ENCODE measurements at places on chromosomes 4 and X.
A peak's percentile ranks its signal among the peaks of the same experiment; 100 is the strongest.

- no peak for DNase-seq
Observed at GRCh38 chrX:123807835-123808416, 51.9 kb upstream of the XIAP start.

GRCh38 chr4:106063009-106063408 lies 167.7 kb downstream of the NPNT start:
- no peak for DNase-seq

GRCh38 chr4:74638689-74639088 lies 155.6 kb downstream of the BTC start:
- no peak for DNase-seq

DNA sequence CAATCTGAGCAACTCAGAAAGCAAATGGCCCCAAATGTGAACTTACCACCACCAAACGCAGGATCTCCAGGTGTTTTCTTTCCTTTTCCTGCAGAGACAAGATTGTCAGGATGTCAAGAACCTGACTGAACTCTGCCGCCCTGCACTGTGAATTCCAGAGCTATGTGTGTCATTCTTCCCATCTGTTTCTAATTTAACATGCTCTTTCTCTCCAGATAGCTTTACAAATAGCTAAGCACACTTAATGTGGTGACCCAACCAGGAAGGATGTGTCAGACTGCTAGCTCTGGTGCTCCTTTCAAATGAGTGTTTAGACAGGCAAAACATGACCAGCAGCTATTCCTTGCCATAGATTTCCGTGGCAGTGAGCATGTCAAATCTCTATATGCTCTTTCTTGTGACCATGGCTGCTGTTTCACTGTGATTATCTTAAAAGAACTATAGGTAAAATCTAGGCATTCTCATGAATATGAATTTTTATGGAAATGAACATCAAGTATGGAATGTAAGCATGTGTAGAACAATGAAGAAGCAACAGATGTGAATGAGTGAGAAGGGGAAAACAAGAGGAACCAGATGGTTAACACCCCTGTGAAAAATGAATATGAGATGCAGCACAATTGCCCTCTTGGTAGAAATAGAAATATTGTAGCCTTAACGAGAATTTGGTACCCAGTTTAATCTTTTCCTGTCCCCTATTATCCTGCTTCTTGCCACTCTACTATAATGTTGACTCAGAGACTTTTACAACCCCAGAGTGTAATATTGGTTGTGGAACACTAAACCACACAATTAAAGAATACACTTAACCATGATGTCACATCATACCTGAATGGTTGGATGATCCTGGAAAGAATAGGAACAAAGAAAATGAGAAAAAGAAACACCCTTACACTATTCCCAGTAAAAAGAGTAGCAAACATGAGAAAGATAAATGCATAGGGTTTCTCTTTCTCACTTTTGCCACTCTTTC lies 247.8 kb upstream of the DKK2 start:
- no peak for DNase-seq

DNA sequence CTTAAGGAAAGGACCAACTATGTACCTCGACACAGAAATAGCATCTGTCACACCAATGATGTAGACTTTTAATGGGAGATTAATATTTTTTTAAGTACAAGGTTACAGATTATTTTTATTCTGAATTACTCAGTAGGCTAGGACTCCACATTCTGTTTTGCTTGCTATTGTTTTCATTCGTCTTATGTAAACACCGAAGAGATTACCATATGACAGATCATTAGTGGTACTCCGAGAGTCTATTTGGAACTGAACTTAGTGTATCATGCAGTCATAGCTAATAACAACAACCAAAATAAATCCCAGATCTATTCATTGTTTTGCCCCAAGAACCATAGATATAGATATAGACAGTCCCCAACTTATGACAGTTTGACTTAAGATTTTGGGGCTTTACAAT lies 139.7 kb upstream of the SPRY1 start:
- DNase-seq, result no peak

GRCh38 chrX:19955306-19955705 lies 35.6 kb downstream of the BCLAF3 start:
- no peak for DNase-seq

DNA sequence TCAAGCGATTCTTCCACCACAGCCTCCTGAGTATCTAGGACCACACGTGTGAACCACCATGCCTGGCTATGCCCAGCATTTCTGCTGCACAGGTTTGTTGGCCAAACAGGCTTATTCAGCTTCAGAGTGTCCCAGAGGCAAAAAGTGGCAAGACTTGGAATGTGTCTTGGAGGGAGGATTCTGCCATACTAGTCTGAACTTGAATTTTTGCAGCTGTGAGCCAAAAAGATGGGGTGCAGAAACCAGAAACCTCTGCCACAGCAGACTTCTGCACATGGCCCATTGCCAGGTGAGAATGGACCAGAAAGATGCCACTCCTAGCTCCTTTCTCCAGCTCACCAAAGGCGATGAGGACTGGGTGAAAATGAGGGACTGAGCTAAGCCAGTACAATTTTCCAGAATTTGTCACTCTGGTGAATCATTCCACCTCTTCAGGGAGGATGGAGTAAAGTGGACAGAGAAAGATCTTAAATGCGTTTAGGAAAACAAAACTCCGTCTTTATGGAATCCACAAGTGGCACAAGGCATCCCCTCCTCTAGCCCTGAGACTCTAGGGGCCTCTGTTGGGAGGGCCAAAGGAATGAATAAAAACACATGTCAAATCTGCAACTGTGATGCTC lies 369.1 kb upstream of the CLNK start:
- no peak for DNase-seq

DNA sequence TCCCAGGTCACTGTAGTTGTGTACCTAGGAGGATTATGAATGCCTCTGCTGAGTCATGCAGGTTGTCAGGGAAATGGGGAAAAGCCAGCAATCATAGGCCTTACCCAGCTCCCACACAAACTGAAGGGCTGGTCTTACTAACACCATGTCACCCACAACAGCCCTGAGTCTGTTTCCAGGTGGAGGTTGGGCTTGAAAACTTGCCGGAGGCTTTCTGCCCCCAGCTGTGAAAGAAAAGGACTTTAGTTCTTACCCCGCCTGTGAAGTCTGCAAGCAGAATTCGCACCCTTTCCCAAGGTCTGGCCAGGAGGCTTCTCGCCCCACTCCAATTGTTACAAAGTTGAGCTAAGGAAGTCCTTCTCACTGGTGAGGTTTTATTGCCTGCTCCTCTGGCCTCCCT lies 143.9 kb downstream of the RPS6KA6 start:
- no peak for DNase-seq

- no peak for DNase-seq
Observed at GRCh38 chr4:176939445-176939844, 146.7 kb upstream of the VEGFC start.

DNA sequence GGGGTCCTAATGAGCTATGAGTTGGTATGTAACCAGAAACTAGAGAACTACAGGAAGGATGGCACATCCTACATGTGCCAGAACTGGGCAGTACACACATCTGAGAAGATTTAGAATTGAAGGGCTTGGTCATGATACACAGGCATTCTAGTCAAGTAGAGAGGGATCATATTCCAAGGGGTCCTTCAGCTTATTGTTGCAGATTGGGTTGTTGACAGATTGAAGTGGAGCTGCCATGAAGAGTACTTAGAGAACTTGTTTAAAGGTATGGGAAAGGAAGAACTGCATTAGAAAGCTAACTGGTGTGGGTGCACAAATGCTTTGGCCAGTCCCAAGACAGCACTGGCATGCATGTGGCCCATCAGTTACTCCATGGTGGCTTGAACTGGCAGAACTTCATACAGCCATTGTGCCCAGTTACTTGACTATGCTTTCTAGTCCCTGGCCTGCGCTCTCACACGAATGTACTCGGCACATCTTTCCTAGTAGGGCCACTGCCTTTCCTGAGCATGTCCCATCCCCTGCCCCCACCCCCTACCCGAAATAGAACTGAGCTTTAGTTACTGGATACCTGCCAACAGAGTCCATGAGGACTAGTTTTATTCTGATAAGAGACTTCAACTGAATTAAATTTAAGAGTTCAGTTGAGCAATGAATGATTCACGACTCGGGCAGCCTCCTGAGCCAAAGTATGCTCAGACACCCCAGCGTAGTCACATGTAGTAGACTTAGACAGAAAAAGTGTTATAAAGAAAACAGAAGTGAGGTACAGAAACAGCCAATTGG lies 64.0 kb downstream of the CCNG2 start:
- no peak for DNase-seq

DNA sequence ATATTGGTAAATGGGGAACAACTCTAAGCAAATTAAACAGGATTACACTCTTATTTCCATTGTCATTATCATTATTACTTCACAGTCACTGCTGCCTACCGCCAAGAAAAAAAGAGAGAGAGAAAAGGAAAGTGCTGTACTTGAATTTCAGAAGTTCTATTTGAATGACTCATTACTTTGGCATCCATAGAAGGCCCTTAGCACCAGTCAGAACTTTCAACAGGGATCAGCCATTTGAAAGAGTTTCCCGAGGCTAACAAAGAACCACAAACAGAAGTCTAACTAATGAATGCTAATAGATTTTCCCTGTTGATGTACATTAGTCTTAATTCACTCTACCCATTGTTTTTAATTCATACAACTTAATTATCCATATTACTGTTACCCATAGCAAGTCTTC lies 116.3 kb downstream of the SHROOM4 start:
- no peak for DNase-seq

DNA sequence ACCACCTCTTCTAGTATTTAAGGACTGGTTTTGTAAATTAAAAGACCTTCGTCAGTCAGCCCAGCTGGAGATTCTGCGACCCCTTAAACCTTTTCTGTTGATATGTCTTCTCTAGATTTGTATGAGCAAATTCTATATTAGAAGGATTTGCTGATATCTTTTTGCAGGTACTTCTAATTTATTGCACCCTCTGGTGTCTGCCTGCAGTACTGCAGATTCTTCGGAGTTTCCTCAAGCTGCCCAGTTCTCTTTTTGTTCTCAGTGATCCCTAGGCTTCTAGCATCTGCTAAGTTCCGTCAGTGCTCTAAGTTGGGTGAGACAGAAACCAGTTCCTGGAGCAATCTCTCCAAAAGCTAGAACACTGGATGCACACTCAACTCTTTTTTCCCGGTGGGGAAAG lies 545.2 kb downstream of the C4orf33 start:
- peak; percentile 19 for DNase-seq

GRCh38 chrX:38124000-38124399 lies 96.7 kb downstream of the SRPX start:
- DNase-seq, result no peak

- DNase-seq, result peak; percentile 59
Observed at GRCh38 chr4:48109413-48110263, 24.4 kb downstream of the TXK start.

GRCh38 chr4:82373486-82373815 lies 340 bp downstream of the HNRNPD start:
- DNase-seq, result peak; percentile 37

DNA sequence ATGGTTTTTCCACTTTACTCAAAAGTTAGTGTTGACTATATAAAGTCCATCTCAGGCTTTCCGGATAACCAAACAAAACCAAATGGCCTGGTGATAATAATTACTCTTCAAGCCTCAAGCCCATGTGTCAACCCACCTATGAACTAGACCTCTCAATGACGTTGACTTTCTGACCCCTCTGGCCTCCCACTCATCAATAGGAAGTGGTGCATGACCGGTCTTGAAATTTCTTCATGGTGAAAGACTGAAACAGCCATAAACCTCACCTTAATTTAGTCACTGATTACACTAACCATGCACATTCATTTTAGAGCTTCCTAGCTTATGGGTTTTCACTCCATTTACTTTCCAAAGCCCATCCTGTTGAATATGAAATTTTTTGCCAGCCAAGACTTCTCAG lies 276.0 kb downstream of the KLHL13 start:
- DNase-seq, result no peak

DNA sequence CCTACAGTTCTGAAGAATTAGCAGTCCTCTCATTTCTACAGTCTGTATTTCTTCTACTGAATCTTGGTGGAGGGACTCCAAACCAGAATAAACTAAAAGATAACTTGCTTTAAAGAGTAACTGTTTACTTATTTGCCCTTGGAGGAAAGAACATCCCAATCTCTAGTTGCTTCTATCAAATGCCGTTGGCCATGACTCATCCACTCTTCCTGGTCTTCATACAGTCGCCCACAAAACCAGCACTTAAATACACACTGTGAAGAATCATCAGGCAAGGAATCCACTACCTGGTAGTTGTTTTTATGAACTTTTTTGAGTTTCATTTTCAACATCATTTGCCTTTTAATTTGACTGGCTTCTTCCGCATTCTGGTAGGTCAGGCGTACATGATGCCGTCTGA lies 14.2 kb downstream of the ZNF518B start:
- no peak for DNase-seq

- DNase-seq, result peak; percentile 14
Observed at GRCh38 chrX:16212436-16212835, 45.2 kb downstream of the MAGEB17 start.

GRCh38 chr4:104896660-104897645 lies 249.7 kb upstream of the TET2 start:
- DNase-seq, result no peak

- DNase-seq, result peak; percentile 93
Observed at GRCh38 chr4:139177049-139177868, at the start of gene ELF2. TSS of gene ELF2 (minus strand) at chr4:139177218. CDS start at chr4:139137701, 39,517 bp downstream.

- no peak for DNase-seq
Observed at GRCh38 chr4:16995451-16995850, 97.0 kb upstream of the LDB2 start.

- no peak for DNase-seq
Observed at GRCh38 chr4:108954880-108955279, 192.0 kb upstream of the ETNPPL start.

DNA sequence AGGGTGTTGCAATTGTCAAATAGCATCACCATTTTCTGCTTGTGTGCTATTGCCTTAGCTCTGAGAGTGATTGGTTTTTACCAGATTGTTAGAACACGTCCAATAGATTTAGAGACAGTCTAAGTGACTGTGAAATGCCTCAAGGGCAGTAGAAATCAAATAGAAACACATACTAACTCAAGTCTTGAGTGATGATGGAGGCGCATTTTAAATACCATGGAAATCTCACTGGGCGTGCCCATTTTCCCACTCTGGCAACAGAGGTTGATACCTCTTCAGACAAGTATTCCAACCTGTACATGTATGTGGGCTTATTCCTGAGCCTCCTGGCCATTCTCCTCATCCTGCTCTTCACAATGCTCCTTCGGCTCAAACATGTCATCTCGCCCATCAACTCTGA lies 7.2 kb downstream of the SERTM2 start:
- DNase-seq, result no peak

DNA sequence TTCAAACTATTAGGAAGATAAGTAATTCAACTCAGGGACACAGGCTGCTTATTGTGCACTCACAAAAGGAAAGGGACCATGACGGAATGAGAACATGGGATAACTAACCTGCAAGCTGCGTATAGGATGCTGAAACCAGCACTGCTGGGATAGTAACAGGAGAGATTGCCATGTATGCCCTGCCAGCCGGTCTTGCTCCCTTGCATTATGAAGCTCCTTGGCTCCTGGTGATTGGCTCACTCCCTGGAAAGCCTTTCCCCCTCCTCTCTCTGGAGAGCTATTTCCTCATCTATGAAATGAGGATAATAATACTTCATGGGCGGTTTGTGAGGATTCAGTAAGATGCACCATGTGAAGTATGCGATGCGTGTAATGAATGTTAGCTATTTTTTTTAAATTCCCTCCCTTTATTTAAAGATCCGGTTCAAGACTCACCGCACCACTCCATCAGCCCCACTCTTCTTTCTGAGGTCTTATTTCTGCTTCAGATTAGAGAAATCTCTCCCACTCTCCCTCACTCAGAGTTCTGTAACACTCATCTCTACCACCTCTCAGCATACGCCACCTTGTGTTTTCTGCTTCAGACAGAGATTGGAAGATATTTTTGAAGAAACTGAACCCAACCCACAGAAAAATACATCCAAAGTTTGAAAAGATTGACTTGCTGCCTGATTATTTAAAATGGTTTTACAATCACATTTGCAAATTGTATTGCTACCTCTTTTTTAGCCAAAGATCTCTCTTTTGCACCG lies 18.4 kb downstream of the MSMO1 start:
- DNase-seq, result no peak

All from GM13976 (cell line).